ENCODE measurements at places on chromosomes 5 and 9.

DNA sequence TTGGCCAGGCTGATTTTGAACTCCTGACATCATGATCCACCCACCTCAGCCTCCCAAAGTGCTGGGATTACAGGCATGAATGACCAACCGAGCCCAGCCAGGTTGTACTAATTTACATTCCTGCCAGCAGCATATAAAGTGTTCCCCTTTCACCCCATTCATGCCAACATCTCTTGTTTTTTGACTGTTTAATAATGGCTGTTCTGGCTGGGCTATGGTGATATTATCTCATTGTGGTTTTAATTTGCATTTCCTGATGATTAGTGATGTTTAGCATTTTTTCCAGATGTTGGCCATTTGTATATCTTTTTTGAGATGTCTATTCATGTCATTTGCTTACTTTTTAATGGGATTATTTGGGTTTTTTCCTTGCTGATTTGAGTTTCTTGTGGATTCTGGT lies 87.3 kb downstream of the INVS start:
- DNase-seq, result no peak

- no peak for DNase-seq
Measured at GRCh38 chr9:87564111-87564510, 66.4 kb downstream of the DAPK1 start.

DNA sequence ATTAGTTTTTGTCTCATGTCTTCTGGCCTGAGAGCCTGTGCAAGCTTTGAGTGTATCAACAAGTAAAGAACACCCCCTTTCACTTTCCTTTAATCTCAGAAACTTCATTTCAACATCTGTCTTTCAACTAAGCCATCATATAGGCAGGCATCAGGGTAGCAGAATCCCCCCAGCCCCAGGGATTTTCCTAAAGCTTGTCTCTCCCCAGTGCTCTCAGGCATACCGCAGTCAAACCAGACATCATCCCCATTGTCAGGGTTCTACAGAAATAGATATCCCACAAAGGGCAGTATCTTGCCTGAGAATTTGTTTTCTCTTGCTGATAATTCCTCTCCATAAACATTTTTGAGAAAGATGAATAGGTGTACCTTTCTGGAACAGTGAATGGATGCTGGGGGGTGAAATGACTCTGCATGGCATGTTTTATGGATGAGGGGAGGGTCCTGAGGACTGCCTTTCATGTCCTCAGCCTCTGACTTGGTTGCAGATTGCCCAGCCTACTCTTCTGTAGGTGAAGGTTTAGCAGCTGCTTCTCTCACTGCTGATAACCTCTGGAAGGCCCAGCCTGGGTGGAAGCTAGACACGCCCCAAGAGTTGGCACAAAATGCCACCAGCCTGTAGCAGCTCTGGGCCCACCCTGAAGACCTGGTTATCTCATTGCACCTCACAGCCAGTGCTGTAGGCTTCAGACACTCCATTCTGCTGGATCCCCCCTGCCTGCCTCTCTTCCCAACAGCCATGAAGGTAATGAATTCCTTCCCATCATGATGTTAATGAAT lies 20.5 kb upstream of the SHB start:
- no peak for DNase-seq

DNA sequence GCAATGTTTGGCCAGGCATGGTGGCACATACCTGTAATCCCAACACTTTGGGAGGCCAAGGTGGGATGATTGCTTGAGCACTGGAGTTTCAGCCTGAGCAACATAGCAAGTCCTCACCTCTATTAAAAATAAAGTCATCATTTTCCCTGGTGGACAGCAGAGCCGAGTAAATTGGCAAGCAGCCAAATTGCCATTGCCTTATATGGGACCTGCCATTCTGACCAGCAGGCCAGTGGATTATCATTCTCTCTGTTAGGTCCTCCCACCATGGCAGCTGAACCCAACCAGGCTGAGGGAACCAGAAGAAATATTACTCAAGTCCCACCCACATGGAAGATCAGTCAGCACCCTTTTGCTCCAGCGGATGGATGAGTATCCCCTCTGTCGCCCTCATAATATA lies 1829.9 kb downstream of the EFNA5 start:
- DNase-seq, result no peak

DNA sequence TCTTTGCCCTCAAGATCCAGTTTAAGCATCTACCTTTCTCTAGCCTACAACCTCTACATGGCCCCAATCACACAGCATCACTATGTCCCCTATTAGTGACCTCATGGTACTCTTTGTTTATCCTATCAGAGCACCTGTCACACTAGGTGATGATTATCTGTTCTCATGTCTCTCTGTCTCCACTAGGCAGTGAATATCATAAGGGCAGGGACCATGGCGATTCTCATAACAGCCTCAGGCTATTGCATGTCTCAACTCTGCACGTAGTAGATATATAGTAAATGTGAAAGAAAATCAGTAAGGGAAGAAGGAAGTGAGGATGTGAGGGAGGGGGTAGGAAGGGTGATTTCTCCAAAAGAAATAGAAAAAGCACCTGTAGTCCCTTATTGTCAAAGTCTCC lies 311.0 kb downstream of the NSG2 start:
- no peak for DNase-seq

- DNase-seq, result no peak
Measured at GRCh38 chr5:95983080-95983479, 21.4 kb upstream of the ELL2 start.

GRCh38 chr5:77400645-77401044 lies 91.5 kb downstream of the WDR41 start:
- no peak for DNase-seq

- DNase-seq, result peak; percentile 71
Measured at GRCh38 chr9:110099236-110100095, 108.5 kb downstream of the C9orf152 start.

DNA sequence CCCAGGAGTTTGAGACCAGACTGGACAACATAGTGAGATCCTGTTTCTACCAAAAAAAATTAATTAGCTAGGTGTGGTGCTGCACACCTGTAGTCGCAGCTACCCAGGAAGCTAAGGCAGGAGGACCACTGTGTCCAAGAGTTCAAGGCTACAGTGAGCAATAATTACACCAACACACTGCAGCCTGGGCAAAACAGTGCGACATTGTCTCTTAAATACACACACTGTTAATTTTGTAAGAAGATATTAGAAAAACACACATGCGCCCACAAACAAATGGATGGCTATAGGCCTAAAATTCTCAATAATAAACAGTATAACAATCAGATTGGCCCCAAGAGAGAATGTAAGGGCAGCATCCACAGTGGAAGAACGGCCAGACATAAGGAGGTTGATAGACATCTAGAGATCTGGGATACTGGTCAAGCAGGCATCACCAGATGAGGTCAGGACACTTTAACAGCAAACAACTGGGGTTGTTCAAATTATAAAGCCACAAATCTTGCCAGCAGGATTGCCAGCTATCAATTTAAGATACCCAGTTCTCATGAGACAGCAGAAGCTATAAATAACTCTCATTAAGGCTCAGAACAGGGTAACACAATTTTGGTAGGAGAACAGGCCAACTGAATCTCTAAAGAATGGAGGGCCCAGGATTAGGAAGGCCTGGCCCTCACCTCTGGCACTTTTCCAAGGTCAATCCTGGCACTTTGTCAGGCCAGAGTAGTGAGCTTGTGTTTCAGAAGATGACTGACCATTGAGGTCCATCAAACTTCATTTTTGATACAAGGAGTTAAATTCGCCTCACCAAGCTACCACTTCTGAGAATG lies 29.5 kb downstream of the GOLPH3 start:
- no peak for DNase-seq

- DNase-seq, result no peak
Measured at GRCh38 chr9:86602715-86603114, 248.5 kb upstream of the TUT7 start.

- DNase-seq, result no peak
Measured at GRCh38 chr9:129054163-129054851, 17.9 kb downstream of the MIGA2 start.

DNA sequence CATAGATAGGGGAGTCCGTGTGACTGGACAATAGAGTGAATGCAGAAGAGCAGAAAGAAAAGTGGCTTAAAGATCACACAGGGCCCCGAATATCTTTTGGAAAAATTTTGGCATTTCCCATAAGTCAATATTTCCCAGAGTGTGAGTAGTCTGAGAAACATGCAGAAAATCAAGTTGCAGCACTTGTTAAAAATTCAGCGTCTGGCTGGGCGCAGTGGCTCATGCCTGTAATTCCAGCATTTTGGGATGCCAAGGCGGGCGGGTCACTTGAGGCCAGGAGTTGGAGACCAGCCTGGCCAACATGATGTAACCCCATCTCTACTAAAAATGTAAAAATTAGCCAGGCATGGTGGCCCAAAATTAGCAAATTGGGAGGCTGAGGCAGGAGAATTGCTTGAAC lies 227.0 kb downstream of the DRD1 start:
- no peak for DNase-seq

DNA sequence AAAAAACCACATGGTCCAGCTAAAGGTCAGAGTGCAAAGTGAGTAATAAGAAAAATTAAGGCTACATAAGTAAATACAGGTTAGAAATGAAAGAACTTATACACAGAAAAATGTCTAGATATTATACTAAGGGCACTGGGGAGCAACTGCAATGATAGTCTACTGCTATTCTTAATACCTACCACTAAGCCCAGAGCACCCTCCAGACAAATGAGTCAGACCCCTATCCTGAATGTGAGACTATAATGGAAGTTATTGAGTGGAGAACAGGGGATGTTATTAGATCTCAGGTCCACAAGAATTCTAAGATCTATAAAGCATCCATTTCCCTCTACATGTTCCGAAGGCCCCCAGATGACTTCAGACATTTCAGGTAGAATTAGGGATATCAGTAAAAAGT lies 438.3 kb downstream of the PRELID2 start:
- no peak for DNase-seq

DNA sequence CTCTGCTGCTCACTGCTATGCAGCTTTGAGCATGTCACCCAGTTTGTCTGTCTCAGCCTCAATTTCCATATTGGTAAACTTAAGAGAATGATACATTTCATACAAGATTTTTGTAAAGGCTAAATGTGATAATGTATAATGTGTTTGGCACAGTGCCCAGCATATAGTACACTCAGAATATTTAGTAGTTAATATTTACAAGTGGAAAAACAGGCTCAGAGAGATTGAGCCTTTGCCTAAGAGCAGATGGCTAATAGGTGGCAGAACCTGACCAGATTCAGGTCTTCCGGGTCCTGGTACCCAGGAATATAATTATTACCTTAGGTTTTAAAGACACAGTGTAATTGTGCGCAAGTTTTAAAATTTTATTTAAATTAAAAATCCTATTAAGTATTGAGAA lies 46.8 kb upstream of the KIAA1958 start:
- DNase-seq, result no peak

Data from muscle of arm (tissue), 14 donors.